ENCODE measurements at places on chromosomes 16 and 17. TPM values are rescaled to one million over a fixed set of nuclear protein-coding genes. Genes with fewer than 3 reads are reported as not detected.

The NLRC5 gene
- total RNA-seq: 5.5 TPM

The AIPL1 gene
- not detected for total RNA-seq

The DHRS7C gene
- total RNA-seq: not detected

The SPHK1 gene
- total RNA-seq: 30.5 TPM

The EME1 gene
- 2.6 TPM for total RNA-seq

The NOS2 gene
- total RNA-seq: not detected

All from epithelial cell of umbilical artery (primary cell).